Fibroblast of skin of right biceps (primary cell): ENCODE measurements at places on chromosomes 3 and 15.

GRCh38 chr3:56782215-56782614 is 19.5 kb downstream of the ARHGEF3 start:
- no peak for DNase-seq

DNA sequence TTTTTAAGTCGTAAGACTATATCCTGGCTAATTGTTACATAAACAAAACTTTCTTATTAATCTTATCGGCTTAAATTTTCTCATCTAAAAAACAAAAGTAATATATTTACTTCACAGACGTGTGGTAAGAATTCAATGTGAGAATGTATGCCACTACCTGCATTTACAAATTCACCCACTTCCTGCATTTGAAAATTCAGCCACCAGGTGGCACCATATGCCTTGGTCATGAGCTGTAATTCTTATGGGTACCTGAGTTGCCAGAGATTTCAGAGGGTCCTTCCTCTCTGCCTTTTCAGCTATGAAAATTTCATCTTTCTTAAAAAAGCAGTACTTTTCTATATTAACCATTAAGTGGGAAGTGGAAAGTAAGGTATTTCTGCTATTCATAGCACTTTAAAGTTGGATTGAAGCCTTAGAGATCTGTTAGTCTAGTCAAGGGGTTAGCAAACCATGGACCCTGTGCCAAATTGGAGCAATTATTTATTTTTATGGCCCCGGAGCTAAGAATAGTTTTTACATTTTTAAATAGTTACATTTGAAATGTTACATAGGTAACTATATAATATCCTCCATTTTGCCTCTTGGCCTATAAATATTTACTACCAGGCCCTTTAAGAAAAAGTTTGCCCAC is 127.8 kb downstream of the HCN4 start:
- peak; percentile 54 for DNase-seq

- no peak for DNase-seq
These were observed 6.9 kb downstream of the PLCH1 start for GRCh38 chr3:155737844-155738460.

GRCh38 chr3:130256821-130257340 is 88.6 kb upstream of the COL6A5 start:
- no peak for DNase-seq

- DNase-seq, result no peak
These were observed 23.7 kb upstream of the RPN1 start for GRCh38 chr3:128674161-128674784.

DNA sequence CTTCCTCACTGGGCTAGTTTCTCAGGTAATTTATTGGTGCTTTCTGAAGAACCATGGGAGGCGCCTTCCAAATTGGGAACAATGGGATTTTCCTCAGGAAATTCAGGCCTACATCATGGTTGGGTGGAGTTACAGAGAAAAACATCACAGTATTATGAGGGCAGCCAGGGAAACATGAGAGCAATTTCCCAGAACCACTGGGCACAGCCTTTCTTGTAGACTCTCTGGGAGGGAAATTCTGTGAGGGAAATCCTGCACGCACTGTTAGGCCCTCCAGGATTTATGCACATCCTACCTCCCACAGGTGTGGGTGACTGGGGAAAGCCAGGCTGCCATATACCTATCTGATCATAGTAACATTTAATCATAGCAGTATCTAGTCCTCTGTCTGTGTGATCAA is 13.2 kb downstream of the POPDC2 start:
- no peak for DNase-seq

DNA sequence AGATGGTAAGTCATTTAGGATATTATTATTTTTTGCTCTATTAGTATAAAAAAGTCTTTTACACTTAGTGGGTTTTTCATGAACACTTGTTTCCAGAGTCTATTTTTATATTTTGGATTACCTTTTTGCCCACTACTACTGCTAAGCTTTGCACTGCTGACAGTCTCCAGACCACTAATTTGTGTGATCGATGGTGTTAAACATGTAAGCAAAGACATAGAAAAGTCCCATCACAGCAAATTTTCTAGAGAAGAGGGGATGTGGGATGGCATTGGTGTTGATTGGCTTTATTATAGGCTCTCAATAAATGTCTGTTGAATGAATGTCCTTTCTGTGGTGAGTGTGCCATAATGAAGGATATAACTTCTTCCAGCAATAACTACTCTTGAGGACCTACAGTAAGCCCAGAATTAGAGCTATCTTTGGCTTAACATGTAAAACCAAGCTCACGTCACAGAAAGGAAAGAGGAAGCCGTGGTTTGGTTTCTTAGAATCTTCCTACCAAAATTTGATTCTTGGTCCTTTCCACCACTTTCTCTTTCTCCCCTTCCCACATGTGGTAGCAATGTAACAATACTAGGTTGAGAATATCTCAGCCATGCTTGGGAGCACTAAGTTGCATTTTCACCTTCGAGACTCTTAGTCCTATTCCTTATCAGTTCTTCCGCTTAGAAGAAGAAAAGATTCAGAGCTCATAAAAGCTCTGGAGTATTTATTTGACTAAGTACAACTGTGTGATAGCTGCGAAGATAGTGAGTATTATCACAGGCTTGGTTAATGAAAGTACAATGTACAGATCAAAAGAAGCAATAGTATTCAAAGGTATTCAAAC is 90.6 kb upstream of the UMPS start:
- no peak for DNase-seq
